DMS153 (cell line): ENCODE measurements at places on chromosomes 13 and 19.
A peak's percentile ranks its signal among the peaks of the same experiment; 100 is the strongest.

- peak; percentile 91 for DNase-seq
Observed at GRCh38 chr13:31046711-31047279, 114.3 kb downstream of the TEX26 start.

DNA sequence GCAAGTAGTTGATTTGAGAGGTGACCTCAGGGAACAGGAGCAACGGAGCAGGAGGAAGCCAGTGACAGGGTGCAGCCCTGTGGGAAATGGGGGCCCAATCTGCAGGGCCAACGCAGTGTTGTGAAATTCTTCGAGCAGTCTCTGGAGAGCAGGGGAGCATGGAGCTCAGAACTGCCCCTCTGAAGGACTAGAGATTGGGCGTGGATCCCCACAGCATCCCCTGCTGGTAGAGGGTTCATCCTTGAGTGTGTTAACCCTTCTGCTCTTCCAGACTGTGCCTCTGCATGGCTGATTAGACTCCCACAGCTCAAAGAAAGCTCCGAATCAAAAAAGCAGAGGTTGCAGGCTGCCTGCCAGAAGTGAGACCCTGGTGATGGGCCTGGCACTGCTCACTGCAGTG lies 77.9 kb upstream of the UQCRFS1 start:
- no peak for DNase-seq

- peak; percentile 87 for DNase-seq
Observed at GRCh38 chr13:73421310-73421912, 362.6 kb downstream of the KLF5 start.

GRCh38 chr13:89816404-89816803 lies 1531.1 kb upstream of the MIR17HG start:
- no peak for DNase-seq

DNA sequence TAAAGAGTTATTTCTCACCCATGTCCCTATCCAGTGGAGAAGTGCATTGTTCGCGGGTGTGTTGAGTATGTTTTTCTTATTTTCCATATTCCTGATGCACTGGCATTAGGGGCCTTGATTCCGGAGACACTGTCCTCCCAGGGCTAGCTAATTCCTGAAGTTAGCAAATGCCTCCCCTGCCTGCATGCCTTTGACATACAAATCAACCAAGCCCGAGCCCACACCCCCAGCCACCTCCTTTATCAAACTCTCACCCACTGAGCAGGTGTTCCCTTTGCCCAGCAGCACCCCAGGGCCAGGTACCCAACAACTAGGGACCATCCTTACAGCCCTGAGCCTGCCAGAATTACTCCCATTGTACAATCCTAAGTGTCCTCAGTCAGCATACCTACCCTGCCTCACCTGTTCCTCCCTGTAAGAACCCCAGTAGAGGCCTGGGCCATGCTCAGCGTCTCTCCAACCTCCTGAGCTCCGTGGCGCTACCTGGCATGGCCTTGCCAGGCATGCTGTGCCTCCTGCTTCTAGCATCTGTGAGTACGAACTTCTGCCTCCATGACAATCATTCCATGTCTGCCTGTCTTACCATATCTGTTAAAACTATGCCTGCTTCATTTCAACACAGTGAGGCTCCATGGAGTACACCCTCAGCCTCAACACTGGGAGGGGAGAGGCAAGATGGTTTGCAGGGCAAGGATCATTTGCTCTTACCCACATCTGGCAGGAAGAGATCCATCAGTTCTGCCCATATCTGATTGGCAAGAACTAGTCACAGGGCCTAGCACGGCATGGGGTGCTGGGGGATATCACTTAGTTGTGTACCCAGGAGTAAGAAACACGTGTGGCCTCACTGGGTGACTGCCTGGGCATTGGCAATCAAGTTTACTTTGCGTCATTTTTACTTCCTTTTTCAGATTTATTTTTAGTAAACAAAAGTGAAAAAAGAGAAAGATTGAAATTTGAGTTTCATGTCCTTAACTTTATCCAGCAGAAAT lies 203.9 kb downstream of the SHISA2 start:
- DNase-seq, result no peak

DNA sequence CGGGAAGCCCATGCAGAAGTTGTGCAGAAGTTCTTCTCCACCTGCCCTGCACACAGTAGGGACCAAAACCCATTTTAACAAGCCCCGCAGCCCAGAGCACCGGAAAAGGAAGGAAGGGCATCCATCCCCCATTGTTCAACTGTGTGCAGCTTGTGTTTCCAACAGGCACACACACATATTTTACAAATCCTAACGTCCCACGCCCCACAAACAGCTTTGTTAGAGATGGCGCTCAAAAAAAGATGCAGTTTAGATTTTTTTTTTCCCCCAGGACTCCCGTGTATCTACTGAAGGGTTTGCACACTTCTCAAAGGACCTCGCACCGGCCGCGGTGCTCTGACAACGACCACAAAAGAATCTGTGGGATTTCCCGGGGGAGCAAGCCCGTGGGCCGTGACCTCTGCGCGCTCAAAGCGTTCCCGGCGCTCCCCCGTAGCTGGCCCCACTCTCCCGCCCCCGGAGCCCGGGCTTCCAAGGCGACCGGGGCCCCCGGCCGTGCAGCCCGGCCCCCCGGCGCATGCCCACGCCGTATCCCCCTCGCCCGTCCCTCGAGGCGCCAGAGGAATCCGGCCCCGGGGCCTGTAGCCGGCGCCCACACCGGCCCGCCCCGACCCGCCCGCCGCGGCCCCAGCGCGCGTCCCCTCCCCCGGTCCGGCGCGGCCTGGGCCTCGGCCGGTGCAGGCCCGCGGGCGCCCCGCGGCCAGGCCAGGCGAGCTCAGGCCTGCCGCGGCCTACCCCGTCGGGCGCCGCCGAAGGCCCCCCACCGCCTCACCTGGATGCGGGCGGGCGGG lies 523 bp downstream of the ELAVL1 start:
- DNase-seq, result no peak

DNA sequence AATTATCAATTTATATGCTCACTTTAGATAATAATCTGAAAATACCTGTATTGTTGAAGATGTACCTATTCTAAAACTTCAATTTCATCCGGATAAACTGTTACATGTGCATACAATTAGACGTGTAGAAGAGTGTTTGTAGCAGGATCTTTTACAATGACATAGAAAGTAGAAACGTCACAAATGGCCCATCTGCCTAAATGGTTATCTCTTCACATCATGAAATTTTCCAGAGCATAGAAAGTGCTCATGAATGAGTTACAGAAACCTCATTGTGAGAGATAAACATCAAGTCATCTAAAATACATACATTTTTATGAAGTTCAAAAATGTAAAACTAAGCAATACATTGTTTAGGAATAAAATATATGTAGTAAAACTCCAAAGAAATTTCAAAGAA lies 607.4 kb downstream of the GPC6 start:
- no peak for DNase-seq

GRCh38 chr19:48413879-48414587 lies 20.6 kb downstream of the GRIN2D start:
- DNase-seq, result no peak

DNA sequence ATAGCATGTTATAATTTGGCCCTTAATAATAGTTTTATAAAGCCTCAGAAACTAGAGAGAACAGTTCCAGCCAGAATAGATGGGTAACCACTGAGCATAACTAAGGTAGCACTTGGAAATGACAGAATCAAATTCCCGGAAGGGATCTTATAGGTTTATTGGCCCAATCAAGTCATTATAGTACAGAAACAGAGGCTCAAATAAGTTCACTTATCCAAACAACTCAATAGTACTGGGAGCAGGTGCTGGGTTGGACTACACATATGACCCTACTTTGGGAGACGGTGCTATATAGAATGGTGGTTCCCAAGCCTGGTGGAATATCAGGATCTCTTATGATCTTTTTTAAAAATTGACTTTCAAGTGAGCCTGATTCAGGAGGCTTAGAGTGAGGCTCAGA lies 32.7 kb upstream of the OLFM4 start:
- no peak for DNase-seq

GRCh38 chr13:41809962-41810361 lies 150.9 kb downstream of the VWA8 start:
- no peak for DNase-seq

DNA sequence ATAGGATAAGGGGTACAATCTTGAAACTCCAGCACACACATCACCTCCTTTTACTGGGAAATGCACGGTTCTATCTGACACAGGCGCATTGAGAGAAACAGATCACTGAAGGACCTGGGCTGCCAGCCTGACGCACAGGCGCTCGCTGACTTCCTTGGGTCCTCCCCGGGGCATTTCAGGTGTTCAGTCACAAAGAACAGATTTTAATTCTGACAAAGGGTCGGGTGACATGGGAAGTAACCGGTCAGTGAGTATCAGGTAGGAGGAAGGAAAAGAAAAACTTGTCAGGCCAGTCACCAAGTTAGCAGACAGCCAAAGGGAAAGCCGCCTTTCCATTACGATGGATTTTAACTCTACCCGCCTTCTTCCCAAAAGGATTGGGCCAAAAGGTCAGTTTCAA lies 39.6 kb downstream of the INSR start:
- no peak for DNase-seq

DNA sequence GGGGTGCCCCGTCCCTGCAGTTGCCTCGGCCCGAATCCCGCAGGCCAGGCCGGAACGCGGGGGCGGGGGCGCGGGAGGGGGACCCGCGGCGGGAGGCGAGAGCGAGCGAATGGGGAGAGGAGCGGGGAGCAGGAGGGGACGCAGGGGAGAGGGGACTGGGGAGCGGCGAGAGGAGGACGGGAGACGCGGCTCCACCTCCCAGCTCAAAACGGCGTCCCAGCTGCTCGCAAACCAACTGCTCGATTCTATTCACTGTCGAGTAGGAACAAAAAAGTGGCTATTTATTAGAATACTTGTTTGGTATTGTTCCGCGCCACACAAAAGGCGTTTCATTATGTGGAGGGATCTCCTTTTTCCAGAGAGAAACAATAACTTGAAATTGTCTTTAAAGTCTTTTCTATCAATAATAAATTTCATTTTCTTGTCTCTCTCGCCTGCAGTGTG lies 10.6 kb upstream of the SOX1 start:
- DNase-seq, result peak; percentile 56

- DNase-seq, result no peak
Observed at GRCh38 chr19:2365201-2365970, 5.3 kb downstream of the TMPRSS9 start.

GRCh38 chr13:26502826-26503225 lies 54.7 kb upstream of the WASF3 start:
- DNase-seq, result no peak

DNA sequence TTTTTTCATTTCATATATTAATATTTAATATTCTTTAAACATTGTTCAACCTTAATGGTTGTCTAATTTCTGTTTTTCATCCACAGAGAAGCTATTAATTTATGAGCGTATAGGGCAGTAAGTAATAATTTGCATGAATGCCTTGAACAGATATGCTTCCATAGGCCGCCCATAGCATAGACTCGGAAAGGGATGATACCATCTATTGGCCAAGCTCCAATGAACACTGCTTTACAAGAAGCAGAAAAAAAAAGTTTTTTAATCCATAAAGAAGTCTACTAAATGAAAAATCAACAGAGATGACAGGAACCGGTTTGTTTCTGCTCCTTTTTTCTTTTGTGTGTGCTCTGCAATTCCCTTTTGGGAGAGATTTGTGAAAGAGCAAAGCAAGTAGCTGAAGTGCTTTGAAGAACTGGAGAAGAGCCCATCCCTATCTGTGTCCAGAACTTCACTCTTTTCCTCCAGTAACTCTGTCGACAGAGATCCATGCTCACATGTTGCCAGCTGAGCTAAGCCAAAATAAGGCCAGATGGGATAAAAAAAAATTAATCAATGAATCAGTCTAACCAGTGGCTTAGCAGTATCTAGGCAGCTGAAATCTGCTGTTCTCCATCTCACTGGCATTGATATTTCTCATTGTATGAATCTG lies 215.9 kb upstream of the SOX21 start:
- no peak for DNase-seq

- no peak for DNase-seq
Observed at GRCh38 chr13:44833139-44833538, 156.1 kb downstream of the NUFIP1 start.

DNA sequence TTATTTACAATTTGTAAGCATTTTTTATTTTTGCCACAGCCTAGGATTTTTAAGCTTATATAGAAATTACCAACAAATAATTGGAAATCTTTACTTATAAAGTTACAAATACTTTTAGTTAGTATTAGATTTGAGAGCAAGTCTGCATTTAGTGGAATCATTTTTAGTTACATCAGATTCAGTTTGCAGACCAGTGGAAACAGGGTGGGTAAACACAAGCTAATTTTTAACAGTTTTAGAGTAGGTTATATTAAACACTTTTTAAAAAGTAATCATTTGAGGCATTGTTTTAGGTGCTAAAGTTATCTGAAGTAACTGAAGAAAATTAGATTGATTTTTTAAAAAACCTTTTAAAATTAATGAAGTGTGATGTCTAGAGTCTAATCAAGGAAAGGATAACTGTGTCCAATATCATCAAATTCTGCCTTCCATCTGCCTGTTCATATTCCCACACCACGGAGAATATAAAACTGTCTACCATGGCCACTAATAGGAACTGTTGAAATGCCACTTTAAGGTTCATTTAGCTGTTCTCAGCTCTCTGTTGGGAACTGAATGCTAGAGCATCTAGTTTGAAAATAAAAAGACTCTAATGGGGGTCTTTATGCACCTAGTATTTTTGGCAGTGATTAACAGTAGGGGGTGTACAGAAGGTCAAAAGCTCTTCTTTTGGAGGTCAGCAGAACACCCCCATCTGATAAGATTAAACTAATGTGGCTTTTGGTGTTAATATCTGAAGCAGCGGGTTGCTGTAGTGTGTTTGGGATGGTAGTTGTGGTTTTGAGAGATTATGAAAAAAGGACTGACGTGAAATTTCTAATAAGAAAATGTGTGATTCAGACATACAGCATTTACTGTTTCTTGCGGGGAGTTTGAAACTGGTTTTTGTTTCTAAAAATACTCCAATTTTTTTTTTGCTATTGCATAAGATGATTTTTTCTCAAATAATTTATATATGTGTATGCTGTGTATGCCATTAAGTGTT lies 66.5 kb downstream of the NDFIP2 start:
- DNase-seq, result no peak

GRCh38 chr19:51065221-51065960 lies 499 bp upstream of the KLK13 start:
- DNase-seq, result no peak

DNA sequence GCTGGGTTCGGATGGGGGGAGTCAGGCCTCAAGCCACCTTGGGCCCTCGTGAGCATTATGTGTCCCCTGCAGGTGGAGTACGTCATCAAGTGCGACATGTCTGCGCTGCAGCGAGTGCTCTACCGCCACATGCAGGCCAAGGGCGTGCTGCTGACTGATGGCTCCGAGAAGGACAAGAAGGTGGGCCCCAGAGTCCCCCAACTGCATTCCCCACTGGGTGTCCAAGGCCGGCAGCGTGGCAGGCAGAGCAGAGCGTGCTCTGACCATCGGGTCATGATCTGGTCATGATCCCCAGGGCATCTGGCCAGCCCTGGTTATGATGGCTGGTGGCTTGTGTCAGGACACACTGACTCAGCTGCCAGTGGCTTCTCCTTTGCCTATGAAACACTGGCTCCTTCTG lies 63.4 kb downstream of the SMARCA4 start:
- no peak for DNase-seq

GRCh38 chr19:7250951-7251350 lies 43.3 kb downstream of the INSR start:
- DNase-seq, result no peak

DNA sequence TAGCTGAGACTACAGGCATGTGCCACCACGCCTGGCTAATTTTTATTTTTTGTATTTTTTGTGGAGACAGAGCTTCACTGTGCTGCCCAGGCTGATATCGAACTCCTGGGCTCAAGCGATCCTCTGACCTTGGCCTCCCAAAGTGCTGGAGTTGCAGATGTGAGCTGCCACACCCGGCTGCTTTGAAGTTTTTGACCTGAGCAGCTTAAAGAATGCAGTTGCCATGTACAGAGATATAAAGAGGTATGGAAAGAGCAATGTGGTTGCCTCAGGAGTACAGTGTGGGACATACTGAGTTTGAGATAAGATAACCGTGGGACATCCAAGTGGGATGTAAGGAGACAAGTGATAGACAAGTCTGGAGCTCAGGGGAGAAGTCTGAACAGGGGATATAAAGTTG lies 82.7 kb upstream of the LSM14A start:
- DNase-seq, result no peak
